ENCODE measurements at places on chromosomes 6 and 20.

GRCh38 chr6:87656857-87657256 lies 45.2 kb downstream of the AKIRIN2 start:
- DNase-seq: no peak

DNA sequence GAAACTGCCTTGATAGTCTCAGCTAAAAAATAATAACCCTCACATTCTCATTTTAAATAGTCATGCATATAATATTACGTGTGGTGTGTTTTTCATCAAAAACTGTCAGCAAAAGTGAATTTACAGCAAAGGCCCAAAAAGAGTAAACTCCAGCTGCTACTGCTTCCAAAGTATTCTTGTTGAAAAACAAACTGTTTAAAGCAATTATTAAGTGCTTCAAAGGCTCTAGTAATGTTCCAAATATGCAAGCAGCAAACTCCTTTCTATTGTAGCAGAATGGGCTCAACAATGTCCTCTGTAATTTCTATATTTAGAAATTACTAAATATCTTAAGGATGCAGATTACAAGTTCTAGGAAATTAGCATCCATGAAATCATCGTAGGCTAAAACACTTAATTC lies 280.0 kb upstream of the TBX18 start:
- no peak for DNase-seq

- no peak for DNase-seq
Observed at GRCh38 chr6:98579941-98580340, 254.4 kb upstream of the POU3F2 start.

GRCh38 chr6:133724726-133725125 lies 164.2 kb upstream of the TCF21 start:
- DNase-seq: no peak

- no peak for DNase-seq
Observed at GRCh38 chr6:106631346-106631745, 2.0 kb downstream of the QRSL1 start.

DNA sequence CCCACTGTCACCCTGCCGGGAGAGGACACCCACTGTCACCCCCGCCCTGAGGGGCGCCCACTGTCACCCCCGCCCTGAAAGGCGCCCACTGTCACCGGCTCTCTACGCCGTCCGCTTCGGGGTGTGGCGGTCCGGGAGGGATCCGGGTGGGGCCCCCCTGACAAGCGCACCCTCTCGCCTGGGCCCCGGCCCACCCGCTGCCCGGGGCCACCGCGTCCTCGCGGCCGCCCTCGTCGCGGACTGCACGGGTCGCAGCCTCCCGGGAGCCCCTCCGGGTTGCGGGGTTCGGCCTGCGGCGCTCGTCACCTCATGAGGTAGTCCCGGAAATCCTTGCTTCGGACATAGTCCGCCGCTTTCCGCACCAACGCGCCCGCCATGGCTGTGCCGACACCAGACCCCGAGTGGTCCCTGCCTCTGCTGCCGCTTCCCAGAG lies 224 bp downstream of the MPC1 start:
- DNase-seq: no peak

DNA sequence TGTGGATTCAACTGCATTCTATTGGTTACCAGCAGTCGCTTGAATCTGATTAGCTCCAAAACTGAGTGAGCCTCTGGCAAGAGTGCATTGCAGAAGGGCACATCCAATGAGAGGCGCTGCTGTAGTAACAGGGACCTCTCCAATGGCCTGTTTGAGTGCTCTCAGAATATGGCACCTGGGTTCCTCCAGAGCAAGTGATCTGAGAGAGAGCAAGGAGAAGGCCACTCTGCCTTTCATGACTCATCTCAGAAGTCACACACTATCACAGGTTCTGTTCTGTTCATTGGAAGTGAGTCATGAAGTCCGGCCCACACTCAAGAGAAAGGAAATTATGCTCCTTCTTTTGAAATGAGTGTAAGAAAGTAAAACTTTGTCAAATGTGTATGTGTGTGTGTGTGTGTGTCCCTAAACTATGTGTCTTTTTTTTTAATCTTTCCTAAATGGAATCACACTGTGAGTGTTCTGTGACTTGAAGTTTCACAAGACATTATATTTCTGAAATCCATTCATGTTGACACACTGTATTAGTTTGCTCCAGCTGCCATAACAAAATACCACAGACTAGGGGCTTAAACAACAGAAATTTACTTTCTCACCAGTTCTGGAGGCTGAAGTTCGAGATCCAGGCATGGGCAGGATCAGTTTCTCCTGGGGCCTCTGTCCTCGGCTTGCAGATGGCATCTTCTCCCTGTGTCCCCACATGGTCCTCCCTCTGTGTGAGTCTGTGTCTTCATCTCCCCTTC lies 138.3 kb upstream of the CDYL start:
- DNase-seq: no peak

- no peak for DNase-seq
Observed at GRCh38 chr6:37546141-37546871, 46.6 kb upstream of the CCDC167 start.

- DNase-seq: no peak
Observed at GRCh38 chr6:35377002-35377401, 34.6 kb downstream of the PPARD start.

DNA sequence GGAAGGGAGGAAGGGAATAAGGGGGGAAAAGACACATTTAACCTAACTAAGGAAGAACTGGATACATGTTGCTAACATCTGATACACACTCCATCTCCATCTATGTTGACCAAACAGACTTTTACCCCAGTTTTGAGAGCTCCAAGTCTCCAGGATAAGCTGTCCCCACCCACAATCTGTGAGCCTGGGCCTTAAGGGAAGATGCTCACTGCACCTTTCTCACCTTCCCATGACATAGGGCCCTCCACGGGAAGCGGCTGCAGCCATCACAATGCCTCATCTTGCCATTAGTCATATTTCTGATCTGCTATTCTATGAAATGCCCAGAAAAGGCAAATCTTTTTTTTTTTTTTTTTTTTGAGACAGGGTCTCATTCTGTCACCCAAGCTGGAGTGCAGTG lies 126.6 kb upstream of the SALL4 start:
- no peak for DNase-seq

- no peak for DNase-seq
Observed at GRCh38 chr20:30811885-30812671, 445.4 kb upstream of the DEFB115 start.

- DNase-seq: no peak
Observed at GRCh38 chr6:13914351-13914750, 10.4 kb upstream of the RNF182 start.

DNA sequence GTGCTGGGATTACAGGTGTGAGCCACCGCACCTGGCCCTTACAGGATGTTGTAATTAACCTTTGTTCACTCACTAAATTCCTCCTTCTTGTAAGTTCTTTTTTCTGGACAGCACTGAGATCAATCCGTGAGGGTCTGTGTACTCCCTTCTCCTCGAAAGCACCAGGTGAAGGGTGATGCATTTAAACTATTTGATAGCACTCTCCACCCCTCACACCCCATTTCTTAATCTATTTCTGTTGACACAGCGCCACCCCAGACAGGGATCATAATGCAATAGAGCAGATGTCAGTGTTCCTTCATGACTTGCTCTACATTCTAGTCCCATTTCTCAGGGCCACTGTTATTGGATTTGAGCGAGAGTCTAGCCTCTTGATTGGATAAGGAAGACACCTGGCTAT lies 46.3 kb downstream of the PPP1R14C start:
- DNase-seq: no peak

DNA sequence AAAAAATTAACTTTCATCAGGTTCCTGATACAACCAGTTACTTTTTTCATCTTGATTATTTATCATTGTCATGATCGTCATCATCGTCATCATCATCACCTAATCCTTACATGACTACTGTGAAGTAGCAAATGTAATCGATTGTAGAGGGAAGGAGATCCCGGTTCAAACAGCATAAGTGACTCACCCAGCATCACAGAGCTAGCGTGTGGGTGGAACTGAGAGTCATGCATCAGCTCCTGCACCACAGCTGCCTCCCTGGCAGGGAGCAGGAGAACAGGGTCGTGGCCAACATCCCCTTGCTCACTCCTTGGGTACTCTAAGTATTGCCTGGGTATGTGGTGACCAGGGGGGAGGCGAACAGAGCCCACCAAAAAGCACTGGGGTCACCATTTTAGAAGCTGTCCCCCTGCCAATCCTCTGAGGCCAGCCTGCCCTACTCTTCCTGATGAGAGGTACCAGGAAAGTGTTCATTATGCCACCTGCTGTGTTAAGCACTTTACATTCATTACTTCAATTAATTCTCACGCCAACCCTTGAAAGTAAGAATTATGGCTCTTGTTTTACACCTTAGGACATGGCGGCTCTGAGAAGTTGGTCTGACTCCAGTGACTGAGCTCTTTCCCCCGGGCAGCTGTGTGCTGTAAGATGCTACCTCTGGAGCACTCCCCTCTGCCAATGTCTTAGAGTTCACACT lies 425.2 kb downstream of the CD83 start:
- DNase-seq: no peak

DNA sequence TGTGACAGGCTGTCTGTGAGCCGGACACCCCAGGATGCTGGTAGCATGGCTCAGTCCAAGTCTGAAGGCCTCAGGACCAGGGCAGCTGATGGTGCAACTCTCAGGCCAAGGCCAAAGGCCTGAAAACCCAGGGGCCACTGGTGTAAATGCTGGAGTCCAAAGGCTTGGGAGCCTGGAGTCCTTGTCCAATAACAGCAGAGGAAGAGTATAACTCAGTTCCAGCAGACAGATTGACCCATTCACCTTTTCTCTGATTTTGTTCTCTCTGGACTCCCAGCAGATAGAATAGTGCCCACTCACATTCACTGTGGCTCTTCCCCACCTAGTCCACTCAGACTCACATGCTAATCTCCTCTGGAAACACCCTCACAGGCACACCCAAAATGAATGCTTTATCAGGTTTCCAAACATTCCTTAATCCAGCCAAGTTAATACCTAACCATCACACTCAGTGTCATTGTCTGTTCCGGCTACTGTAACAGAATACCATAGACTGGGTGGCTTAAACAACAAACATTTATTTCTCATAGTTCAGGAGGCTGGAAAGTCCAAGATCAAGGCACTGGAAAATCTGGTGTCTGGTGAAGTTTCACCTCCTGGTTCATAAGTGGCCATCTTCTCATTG lies 5.0 kb upstream of the TRAF3IP2 start:
- DNase-seq: no peak

GRCh38 chr20:37543828-37544227 lies 16.2 kb upstream of the BLCAP start:
- DNase-seq: no peak

GRCh38 chr6:65149841-65150240 lies 557.2 kb downstream of the EYS start:
- DNase-seq: no peak

DNA sequence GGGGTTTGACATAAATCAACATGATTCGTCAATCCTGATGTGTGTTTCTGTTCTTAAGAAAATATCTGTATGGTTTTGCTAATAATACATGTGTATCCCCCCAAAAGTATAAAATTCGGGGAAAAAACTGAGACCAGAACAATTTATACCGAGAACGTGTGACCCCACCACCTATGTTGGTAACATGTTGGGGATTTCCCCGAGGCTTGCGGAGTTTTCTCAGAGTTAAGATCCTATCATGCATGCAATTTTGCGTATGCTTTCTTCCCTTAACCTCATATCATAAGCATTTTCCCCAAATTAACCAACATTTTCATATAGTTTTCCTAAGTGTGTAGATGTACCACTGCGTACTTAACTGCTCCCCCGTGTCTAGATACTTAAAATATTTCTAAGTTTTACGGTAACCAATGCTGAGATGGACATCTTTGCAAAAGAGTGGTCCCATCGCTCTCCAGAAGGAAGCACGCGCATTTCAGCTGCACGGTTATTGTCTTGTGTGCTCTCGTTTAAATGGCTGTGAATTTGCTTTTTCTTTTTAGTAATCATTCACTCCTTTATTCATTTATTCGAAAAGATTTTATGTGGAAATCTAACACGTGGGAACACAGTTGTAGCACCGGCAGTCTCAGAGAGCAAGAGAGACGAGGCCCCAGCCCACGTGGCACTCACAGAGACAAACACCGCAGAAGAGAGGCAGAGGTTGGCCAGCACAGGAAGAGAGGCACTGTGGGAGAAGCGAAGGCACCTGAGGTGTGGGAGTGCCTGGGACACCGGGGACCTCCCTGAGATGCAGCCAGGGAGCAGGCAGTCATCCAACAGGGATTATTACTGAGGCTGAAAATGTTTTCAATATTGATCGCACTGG lies 13.2 kb upstream of the IRF4 start:
- DNase-seq: no peak

GRCh38 chr6:25280344-25281074 lies 1.3 kb downstream of the CARMIL1 start:
- no peak for DNase-seq

DNA sequence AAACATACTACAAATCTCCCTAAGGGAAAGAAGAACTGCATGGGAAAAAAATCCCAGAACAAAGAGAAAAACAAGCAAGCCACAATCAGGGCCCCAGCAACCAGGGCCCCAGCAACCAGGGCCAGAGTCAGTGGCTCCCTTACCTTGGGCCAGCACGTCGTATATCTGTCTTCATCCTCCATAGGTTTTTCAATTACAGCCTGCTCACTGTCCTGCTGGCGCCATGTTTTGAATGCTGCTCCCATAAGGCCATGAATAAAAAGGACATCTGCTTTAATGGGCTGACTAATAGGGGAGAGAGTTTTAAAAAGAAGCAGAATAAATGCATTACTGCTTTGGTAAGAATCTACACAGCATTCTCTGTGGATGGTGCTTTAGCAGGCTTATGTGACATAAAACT lies 49.2 kb downstream of the SERAC1 start:
- no peak for DNase-seq

GRCh38 chr20:42492290-42492689 lies 697.4 kb downstream of the PTPRT start:
- DNase-seq: no peak

GRCh38 chr6:132076452-132076851 lies 125.3 kb upstream of the CCN2 start:
- DNase-seq: no peak

- DNase-seq: no peak
Observed at GRCh38 chr6:66814156-66814555, 1107.1 kb upstream of the EYS start.

- DNase-seq: no peak
Observed at GRCh38 chr6:3393836-3394202, 63.0 kb downstream of the SLC22A23 start.

DNA sequence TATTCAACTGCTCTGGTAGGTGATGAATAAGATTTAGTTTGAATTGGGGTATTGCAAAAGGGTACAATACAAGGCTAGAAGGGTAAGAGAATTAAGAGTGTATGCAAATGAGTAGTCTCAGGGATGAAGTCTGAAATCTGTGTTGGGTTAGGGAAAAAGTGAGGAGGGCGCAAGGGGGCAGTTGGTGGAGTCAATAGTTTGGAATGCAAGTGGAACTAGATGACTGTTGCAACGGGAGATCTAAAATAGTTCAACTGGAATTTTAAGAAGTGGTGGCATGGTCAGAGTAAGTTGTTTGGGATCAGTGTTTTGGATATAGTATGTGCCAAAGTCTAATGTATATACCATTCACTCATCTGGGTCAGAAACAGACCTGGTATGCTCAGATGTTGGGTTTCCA lies 329.6 kb downstream of the GJA1 start:
- no peak for DNase-seq

- DNase-seq: no peak
Observed at GRCh38 chr6:5511954-5512353, 250.6 kb downstream of the FARS2 start.
